ENCODE measurements at places on chromosomes 1 and 21.

DNA sequence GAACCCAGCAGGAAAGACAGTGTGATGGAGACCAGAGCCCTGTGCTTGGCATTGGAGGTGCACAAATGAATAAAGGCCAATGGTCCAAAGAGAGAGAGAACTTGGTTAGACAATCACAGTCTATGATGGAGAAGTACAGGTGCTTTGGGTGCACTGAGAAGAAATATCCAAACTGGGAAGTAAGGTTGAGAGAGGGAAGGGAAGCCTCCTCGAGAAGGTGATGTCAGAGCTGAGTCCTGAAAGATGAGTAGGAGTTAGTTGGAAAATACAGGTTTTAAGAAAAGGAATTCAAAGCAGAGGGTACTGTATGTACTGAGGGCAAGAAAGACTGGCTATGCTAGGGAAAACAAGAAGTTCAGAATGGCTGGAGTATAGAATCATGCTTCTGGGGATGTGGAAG lies 94.1 kb upstream of the CD53 start:
- DNase-seq, result no peak

DNA sequence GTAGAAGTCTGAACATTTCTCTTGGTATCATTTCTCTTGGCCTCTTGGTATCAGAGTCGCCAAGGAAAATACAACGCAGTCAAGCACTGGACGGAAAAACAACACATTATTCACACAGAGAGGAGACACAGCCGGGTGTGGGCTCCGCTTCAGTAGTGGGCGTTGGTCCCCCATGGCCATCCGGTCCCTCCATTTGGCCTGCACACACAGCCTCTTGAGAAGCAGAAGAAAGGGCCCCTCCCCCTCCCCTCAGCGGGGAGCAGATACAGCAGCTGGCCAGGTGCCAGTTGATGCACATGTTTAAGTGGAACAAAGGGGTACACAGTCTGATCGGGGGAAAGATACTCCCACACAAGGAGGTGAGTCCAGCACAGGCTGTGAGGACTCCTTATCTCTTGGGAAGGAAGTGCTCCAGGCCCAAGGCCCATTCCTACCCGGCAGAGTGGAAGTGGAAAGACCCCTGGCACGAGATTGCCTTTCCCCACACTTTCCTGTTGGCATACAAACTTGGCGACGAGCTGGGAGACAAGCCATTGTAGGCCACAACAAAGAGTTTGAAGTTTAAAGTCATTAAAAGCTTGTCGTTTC lies 311.3 kb downstream of the FAM72C start:
- DNase-seq, result no peak

DNA sequence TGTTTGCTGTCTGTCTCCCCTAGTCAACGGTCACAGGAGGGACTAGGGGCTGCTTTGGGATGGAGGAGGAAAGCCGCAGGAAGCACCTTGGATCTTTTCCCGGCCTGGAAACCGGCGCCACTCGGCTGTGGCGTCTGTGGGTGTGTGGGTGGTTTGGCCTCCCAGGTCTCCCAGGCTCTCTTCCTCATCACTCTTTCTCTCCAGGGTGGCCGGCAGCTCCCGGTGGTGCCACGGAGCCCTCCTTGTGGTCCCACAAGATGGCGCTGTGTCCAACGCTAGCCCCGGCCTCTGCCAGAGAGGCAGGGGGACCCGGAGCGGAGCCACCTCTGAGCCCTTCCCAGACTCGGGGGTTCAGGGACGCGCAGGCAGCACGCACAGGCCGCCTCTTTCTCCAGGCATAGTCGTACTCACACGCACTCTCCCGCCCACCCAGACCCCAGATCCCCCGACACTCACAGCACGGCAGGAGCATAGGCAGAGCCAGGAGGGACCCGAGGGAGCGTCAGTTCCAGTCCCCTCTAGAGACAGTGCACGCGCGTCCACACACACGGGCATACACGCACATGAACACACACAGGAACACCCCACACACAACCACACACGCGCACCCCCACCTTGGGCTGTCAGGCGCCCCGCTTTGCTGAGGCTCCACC lies 31.2 kb downstream of the CDCP2 start:
- DNase-seq, result peak; percentile 25

DNA sequence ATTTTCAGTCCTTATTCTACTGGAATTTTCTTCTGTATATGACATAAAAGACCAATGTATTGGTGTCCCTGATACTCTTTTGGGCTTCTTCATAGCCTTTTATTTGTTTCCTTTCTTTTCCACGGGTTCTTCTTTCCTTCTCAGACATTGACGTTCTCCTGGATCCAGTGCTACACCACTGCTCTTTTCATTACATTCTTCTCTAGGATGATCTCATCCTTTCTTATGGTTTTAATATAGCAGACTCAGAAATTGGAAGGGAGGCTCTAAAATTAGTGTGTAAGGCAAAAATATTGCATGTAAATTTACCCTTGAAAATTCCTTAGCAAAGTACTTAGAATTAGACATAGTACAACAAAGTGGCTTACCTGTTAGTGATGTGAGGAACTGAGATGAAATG lies 65.3 kb downstream of the SELENOF start:
- no peak for DNase-seq

DNA sequence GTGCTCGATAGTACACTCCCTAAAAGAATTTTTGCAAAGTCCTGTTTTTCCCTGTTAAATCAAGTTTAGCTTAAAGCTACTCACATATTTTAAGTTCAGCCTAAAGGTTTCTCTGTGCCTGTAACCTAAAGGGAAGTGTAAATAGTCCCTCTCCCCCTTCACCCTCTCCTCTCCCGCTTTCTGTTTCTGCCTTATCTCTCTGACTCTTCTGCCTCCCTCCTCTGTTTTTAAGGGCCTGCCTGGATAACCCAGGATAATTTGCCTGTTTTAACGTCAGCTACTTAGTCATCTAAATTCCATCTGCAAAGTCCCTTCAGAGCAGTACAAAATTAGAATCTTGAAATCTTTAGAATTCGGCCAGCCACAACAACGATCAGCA lies 92.6 kb downstream of the NID1 start:
- no peak for DNase-seq

- DNase-seq, result no peak
Observed at GRCh38 chr1:55230659-55231058, 15.5 kb upstream of the USP24 start.

GRCh38 chr1:113859478-113860175 lies 11.9 kb downstream of the PTPN22 start:
- no peak for DNase-seq

GRCh38 chr1:11058595-11059154 lies 1.1 kb downstream of the SRM start:
- no peak for DNase-seq

DNA sequence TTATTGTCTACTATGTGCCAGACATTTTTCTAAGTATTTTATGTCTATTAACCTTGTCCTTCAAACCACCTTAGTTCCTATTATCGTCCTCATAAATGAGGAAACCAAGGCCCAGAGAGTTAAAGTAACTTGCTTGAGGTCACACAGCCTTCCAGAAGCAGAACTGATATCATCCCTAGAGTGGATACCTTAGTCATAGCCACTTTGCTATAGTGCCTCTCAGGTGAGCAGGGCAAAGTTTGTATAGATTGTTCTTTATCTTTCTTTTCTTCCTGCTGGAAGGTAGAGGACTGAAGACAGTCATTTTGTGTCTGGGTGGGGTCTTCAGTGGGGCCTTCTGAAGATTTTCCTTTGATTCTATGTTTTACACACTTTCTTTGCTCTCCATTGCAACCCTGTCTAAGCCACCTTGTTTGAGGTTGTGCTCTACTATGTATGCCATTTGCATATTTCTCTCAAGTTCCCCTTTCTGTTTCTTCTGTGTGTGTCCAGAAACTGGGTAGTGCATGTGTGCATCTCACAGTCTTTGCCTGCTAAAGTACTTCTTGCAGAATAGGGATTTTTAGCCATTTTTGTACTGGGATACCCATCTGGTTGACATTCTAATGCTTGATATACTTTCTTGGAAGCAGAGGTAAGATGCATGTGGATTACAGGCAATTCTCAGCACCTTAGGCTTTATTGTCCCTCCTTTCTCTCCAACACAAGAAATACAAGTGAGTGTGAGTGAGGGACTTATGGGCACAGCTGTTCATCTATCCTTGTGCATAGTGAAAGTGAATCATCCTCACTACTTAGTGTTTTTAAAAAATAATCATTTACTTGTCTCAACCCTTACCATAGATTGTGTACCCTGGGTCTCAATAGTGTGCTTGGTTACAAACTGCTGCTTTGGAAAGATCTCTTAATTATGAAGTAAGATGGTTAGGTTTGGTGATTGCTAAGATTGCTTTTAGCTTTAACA lies 207.6 kb upstream of the HMCN1 start:
- DNase-seq, result no peak

DNA sequence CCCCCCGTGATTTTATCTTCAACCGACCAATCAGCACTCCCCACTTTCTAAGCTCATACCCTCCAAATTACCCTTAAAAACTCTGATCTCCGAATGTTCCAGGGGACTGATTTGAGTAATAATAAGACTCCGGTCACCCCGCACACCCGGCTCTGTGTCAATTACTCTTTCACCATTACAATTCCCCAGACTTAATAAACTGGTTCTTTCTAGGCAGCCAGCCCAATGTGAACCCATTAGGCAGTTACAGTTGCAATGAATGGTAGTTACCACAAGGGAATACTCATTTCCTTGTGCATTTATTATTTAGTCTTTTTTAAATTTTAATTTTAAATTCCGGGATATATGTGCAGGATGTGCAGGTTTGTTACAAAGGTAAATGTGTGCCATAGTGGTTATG lies 177.9 kb downstream of the HFM1 start:
- no peak for DNase-seq

DNA sequence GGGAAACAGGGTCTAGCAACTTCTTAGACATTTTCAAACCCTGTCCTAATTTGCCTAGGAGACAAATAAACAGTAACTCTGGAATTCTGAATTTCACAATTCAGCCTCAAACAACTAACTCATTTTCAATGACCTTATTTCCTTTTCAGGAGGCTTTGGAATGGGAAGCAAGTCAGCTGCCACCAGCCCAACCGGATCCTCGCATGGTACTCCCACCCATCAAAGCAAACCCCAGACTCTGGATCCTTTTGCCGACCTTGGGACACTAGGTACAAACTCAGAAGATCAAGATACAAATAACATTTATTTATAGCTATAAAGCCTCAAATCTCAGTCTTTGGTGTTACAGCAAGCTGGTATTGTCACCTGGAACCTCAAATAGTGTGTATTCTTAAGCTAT lies 18.9 kb upstream of the LEPR start:
- no peak for DNase-seq

DNA sequence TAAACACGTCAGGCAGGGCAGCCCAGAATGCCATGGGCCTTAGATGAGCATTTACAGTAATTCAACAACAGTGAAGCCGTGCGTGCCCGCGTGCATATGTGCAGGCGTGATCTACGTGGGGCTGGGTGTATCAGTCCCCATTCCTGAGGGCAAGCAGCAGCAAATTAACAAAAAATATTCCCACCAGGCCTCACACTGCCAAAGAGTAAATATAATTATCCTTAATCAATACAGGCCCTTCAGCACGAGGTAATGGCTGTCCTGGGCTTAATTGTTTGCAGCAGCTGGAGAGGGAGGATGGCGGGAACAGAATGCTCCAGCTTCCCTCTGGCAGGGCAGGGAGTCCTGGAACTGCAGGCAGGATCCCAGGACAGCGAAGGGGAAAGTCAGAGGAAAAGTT lies 91.8 kb downstream of the DDX20 start:
- DNase-seq, result no peak

GRCh38 chr1:28682840-28683239 lies 14.3 kb downstream of the GMEB1 start:
- DNase-seq, result no peak

GRCh38 chr1:31861346-31861745 lies 45.5 kb upstream of the SPOCD1 start:
- DNase-seq, result no peak

DNA sequence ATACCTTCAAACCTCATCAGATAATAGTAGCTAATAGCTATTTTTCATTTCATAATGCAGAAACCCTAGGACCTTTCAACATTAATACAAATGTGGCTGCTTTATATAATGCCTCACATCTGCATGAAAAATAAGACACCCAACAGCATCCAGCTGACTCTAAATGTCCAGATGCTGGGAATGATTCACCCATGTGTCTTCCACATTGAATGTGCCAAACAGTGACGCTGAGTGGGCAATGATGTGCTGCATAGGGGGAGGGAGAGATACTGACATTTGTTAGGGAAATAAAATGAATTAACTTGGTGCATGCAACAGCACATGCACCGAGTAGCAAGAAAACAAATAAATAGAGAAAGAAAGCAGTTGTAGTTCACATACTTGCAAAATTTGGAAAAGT lies 199.3 kb downstream of the DSCAM start:
- no peak for DNase-seq

GRCh38 chr1:5779608-5780323 lies 212.5 kb downstream of the NPHP4 start:
- DNase-seq, result no peak

GRCh38 chr1:218371927-218372672 lies 27.0 kb downstream of the TGFB2 start:
- no peak for DNase-seq

DNA sequence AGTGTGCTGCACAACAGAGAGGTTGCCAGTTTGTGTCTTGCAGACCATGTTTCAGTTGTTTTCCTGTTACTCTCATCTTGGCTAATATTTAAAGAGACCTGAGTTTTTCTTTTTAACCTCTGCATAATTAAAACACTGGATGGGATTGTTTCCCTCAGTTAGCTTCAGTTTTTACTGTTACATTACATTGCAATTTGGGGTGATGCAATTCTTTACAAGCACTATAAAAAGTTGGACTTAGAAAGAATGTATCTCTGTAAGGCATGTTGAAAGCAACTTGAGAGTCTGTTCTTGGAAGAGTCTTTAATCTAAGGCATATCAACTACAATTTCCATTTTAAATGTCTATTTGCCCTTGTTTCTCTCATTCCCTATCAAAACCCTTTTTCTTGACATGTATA lies 99.1 kb downstream of the DNM3 start:
- no peak for DNase-seq

GRCh38 chr1:16015960-16016901 lies 1.6 kb downstream of the HSPB7 start:
- DNase-seq, result no peak

DNA sequence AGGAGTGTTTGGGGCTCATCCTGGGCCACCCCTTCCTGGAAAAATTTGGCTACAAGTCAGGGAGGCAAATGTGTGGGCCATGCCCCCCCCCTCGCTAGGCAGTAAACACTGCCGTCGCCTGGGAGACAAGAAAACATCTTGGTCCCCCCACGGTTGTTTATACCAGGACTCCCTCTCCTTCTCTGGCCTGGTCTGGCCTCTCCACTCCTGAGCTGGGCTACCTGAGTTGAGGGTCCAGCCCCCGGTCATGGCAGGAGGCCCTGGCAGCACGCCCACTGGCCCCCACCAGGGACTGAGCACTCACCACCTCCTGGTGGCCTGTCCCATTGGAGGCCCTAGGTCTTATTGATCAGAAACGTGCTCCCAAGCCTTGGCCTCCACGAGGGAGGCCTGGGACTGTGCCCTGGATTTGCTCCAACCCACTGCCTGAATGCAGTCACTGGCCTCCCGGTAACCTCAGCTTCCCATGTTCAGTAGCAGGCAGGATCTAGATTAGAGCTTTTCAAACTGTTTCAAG lies 15.8 kb downstream of the KCNQ4 start:
- no peak for DNase-seq

DNA sequence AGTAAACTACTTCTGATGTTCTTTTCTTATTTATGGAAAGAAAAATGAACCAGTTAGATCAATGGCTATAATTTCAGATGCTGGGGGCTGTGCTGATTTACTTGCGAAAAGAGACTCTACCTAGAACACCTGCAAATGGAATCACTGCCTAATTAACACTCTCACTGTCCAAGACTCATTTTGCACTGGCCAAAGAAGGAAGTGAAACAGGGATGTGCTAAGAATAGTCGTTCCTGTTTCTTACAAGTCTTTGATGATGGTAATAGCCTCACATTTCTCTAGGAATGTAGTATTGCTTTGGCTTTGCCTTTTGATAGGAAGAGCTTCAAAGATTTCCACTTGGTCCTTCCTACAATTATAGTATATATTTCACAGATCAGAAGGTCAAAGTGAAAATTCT lies 12.7 kb upstream of the TSNAX start:
- DNase-seq, result no peak

Measured in stimulated activated CD8-positive, alpha-beta memory T cell treated with anti-CD3 and anti-CD28 coated beads, Interleukin-15, amount 100 ng/mL, for 4 hours (primary cell).